ENCODE measurements at places on chromosomes 7 and 10.

GRCh38 chr10:123141791-123142700 is 5.9 kb upstream of the HMX2 start:
- no peak for DNase-seq

- no peak for DNase-seq
These were observed 250.6 kb upstream of the NPVF start for GRCh38 chr7:25478925-25479324.

GRCh38 chr10:20254078-20254477 is 437.8 kb downstream of the PLXDC2 start:
- no peak for DNase-seq

DNA sequence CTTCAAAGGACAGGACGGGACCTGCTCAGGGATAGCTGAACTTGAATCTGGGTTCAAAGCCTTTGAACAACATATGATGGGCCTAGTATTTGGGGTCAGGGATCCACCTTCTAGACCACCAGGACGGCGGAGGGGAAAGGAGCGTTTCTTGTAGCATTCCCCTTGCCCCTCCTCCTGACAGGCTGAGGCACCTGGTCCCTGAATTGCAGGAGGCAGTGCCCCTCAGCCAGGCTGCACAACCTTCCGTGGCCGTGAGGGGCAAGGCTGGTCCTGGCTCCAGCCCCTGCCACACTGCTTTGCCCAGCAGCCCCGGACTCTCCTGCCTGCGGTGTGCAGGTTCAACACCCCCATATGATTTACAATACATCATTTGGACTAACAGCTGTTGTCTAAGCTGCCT is 58.1 kb downstream of the INSIG1 start:
- DNase-seq: no peak

DNA sequence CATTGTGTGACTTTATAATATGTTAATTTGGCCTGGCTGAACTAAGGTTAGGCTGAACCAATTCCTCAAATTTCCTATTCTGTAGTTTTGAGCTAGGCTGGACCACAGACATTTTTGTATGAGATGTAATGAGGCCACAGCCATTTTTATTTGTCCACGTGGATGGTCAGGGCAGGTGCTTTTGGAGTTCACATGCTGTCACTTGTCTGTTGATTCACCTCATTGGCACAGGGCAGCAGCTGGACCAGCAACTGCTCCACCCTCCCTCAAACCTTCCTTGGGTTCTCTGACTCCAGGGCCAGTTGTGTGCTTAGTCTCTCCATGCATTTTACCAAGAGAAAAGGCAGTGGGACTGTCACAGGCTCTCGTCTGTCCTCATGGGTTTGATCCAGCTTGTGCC is 76.1 kb upstream of the NPS start:
- no peak for DNase-seq

GRCh38 chr10:26706206-26706605 is 8.7 kb downstream of the PDSS1 start:
- DNase-seq: no peak

GRCh38 chr10:103587073-103587472 is 93.6 kb downstream of the NEURL1 start:
- DNase-seq: no peak

DNA sequence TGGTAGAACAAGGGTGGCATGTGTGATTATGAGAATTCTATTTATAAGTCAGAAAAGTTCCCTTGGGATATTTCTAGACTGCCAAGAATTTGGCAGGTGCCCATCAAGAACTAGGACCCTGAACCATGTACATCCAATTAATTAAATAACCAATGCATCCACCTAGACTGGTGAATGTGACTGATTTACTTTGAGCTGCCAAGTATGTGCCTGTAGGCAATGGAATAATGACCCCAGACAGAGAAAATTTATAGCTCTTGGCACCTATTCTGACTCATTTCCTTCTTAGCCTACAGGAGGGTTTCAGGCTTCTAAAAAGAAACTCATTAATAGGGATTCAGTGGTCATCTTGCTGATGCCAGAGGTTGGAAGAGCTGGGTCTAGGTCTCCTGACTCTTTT is 54.9 kb downstream of the KCNH2 start:
- DNase-seq: no peak

- no peak for DNase-seq
These were observed 20.7 kb downstream of the COX15 start for GRCh38 chr10:99711129-99711719.

DNA sequence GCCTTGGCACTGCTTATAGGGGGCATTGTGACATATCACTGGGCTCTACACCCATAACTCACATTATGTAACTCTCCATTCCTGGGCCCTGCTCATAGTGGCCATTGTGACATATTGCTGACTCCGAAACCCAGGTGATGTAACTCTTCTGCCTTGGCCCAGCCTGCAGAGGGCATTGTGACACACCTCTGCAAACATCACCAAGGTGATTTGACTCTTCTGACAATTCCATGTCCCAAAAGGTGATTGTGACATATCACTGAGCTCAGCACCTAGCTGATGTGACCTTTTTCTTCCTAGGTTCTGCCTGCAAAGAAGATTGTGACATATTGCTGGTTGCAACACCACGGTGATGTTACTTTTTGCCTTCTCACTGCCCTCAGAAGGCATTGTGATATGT is 36.5 kb upstream of the ZNF680 start:
- no peak for DNase-seq

- no peak for DNase-seq
These were observed 81.1 kb downstream of the PRTFDC1 start for GRCh38 chr10:24871011-24871935.

GRCh38 chr7:139232377-139232717 is 1.3 kb downstream of the UBN2 start:
- no peak for DNase-seq

DNA sequence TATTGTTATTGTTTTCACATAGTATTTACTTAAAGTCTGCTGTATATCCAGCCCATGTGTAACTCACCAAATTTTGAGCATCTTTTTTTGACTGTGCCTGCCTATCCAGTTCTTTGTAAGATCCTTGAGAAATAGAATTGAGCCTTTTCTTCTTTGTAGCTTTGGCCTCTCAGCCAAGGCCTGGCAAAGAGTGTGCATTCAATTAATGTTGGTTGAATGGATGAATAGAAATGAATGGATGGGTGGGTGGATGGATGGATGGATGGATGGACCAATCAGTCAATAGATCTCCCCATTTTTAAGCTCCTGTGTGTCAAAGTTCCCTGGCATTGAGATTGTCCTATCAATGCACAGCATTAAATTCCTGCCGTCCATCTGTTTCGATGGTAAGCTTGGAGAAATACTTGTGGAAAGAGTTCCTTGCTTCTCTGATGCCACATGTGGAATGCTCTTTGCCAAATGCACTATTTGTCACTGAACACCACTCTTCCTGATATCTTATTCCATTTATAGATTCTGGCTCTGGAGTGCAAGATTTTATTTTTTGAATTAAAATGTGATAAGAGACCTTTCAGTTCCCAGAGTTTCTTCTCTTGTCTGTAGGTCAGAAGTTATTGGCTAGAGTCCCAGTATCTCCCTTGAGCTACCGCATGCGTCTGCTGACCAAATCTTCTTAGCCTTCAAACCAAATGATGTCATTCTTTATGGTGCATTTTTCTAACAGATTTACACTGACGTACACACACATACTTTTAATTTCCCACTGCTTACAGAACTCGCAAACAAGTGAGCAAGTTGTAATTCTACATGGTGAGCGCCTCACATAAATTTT is 20.7 kb upstream of the ADRB1 start:
- DNase-seq: no peak

DNA sequence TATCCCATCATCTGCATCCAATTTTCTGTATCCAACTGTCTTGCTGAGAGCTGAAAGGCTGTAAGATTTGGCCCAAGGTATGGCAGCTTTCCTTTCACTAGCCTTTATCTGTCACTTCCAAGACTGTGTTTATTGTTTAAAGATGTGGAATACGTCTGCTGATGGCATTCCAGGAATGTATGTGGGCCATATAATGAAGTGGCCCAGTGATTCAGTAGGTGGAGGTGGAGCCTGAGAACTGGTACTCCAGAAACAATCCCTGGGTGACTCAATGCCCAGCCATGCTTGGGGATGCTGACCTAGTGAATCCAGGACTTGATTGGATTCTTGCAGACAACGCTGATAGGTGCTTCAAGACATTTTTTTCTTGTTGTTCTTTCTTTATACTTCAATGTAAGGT is 13.5 kb downstream of the NEUROD6 start:
- no peak for DNase-seq

DNA sequence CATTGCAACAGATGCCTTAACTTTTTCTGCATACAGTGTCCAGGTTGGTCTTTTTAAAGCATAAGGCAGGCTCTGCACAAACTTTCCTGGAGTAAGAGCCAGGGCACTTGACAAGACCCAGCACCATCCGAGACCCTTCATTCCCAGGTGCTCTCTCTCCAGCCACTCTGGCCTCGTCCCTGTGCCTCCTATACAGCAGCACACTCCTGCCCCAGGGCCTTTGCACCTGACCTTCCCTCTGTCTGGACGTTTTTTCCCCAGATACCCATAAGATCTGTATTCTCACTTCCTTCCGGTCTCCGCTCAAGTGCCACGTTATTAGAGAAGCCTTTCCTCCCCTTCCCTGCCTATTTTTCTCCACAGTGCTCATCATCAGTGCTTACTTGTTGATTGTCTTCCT is 25.6 kb downstream of the PYROXD2 start:
- DNase-seq: no peak

DNA sequence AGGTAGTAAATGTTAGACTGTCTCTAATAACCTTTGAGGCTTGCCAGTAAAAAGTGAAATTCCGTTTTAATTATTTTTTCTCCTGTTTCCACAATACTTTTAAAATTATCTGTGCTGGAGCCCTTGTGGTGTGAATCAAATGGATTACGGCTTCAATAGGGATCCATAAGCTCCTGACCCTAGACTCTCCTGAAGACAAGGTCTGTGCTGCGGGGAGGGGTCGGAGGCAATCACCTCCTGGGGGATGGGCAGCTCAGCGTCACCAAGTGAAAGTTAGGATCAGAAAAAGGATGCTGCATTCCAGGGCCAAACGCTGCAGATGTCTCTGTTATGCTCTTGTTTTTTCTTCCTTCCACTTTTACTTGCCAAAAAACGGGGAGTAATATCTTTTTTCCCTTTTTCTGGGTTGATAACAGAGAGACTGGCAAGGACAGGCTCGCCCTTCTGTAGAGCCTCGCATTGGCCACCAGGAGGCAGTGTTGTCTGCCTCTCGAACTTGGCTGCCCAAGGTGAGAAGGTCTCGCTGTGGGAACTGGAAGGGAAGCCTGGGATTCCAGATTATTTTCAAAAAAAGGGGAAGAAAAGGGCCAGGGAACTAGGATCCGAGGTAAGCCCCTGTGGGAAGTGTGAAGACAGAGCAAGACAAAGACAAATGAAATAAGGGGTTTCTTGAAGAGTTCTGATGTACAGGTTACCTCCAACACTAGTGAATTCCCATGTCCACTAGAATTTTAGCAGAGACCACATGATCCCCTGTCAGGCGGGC is 621.9 kb downstream of the ACTR3B start:
- DNase-seq: no peak

DNA sequence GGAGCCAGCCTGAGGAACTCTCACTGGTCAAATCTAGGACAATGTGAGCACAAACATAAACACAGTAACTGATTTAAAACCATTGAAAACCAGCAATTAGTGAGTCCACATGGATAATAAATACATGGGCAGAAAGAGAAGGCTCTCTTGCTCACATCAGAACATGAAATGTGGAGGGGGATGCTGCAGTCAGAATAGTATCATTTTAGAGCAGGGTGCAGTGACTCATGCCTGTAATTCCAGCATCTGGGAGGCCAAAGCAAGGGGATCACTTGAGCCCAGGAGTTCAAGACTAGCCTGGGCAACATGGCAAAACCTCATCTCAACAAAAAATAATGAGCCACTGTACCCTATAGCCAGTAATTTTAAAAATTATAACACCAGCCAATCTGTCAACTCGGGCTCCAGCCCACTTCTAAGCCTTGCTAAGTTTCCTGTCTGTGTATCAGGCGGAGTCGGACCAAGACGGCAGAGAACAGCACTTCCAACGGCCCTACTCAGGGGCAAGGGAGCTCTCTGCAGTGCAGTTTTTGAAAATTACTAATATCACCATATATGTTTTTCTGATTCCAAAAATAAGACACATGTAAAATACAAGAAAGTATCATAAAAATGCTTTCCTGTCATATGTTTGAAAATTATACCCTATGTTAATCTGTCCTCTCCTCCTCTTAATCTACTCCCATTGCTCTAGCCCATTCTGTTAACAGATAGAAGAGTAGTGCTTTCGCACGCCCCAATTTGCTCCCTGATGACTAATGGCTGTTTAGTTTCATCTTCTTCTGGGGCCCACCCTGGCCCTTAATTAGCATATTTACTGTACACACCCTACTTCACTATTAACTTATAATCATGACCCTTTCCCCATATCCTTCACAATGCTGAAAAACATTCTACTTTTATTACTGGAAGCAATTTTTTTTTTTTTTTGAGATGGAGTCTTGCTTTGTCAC is 17.1 kb downstream of the URGCP start:
- no peak for DNase-seq

- DNase-seq: no peak
These were observed 455.5 kb downstream of the CCSER2 start for GRCh38 chr10:84783909-84784308.

GRCh38 chr10:110226926-110227641 is 19.7 kb downstream of the MXI1 start:
- DNase-seq: peak; percentile 85

DNA sequence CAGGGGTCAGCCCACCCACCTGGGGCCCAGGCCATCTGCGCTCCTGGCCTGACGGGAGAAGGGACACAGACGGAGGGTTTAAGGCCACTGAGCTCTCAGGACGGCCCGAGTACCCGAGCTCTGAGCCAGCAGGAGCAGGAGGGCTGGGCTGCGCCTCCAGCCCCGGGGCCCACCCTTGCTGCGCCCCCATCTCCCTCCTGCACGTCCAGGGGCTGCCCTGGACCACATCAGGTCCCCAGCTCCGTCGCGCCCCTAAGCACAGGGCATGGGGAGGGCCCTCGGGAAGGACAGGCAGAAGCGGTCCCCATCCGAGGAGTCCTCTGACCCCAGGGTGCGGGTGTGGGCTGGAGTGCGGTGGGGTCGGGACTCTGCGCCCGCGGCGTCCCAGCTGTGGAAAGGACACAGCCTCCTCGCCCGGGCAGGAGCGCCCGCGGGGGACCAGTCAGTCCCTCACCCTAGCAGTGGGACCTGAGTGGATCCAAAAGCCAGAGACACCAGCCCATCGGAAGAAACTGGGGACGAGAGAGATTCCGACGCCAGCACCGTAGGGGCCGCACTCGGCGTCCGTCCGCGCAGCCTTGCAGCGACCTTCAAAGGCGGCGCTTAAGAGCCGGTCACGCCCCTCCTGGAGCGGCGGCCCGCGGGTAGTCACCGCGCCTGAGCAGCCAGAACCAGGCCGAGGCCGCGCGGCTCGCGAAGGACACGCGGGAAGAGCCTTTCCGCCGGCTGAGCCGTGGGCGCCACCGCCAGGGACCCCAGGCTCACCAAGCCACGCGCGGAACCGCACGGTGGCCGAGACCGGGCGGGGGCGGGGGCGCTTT is 15.9 kb downstream of the CAMK2B start:
- DNase-seq: peak; percentile 73

DNA sequence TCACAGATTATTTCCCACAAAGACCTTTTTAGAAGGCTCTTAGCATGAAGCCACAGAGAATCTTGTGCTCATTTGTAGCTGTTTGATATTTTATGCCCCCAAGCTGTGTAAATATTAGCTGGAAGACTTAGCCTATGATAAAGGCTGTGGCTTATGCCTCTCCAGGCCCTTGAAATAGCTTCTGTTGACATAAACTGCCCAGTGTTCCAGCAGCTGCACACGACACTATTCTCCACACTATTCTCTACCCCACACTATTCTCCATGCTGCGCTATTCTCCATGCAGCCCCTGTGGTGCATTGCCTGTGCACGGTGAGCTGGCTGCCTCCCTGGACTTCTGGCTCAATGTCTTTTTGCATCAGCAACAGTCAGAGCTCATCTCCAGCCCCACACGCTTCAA is 13.1 kb downstream of the DDC start:
- DNase-seq: no peak
